ENCODE measurements at places on chromosomes 1 and 21.

- DNase-seq, result no peak
Measured at GRCh38 chr1:243927381-243927780, 77.3 kb upstream of the AKT3 start.

GRCh38 chr1:112359961-112360767 is 35.9 kb upstream of the CTTNBP2NL start:
- DNase-seq, result no peak

- DNase-seq, result no peak
Measured at GRCh38 chr1:203083463-203083921, 2.3 kb downstream of the MYOG start.

DNA sequence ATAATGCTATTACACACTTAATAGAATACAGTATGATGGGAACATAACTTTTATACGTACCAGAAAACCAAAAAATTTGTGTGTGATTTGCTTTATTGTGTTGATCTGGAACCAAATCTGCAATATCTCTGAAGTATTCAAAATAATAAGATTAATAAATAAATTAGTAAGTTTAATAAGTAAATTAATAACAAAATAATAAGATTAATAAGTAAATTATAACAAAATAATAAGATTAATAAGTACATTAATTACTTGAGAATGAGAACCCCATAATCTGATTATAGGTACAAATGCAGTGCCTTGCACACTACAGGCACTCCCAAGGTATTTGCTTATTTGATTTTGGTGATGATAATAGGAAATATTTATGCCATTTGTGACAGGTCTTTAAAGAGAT is 267.4 kb downstream of the ZNF326 start:
- DNase-seq, result no peak

DNA sequence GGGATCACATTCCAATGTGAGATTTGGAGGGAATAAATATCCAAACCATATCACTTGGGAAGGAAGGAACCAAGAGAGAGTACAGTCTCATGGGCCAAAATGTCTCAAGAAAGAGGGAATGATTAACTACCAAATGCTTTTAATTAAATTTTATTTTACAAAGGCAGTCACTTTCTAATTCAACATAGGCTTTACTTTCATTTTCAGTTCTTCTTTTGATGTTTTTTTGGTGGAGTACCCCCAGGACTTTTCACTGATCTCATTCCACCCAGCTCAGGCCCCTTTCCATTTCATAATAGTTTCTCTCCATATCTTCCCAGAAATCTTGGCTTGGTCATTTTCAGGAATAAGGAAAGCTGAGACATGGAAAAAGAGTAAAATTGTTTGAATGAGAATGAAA is 5.1 kb upstream of the SLAMF7 start:
- DNase-seq, result no peak
